ENCODE measurements at places on chromosomes 1 and 21.
A peak's percentile ranks its signal among the peaks of the same experiment; 100 is the strongest.

- no peak for DNase-seq
Measured at GRCh38 chr1:52111492-52111891, 30.4 kb upstream of the ZFYVE9 start.

GRCh38 chr1:29505532-29506220, 269.4 kb downstream of the PTPRU start:
- no peak for DNase-seq

DNA sequence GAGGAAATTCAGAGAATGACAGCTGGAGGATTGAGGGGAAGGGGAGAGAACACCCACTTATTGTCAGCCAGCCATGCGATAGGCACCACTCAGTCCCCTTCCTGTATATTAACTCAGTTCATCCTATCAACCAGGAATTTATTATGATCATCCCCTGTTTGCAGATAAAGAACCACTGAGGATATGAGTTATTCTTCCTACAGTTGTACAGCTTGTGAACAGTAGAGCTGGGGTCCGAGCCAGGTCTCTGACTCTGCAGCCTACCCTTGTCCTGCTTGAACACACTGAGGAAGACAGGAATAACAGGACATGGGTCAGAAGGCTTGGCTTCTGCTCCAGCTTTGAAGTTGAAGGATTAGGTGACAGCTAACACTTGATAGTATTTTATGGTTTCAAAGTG, 42.0 kb upstream of the SCMH1 start:
- no peak for DNase-seq

DNA sequence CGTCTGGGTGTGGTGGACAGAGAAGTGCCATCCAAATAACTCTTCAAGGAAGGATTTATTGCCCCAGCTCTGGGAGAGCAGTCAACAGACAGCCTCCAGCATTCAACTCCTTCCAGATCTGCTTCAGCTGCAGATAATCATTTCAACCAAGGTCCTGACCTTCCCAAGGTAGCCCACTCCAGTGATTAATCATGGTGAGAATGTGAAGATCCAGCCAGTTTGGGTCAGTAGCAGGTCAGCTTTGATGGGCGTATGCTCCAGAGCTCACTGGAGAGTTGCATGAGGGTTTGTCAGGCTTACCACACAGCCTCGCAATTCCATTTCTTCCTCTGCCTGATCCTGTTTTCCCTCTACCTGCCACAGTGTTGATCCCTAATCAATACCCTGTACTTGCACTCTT, 214.5 kb upstream of the ZRANB2 start:
- no peak for DNase-seq

DNA sequence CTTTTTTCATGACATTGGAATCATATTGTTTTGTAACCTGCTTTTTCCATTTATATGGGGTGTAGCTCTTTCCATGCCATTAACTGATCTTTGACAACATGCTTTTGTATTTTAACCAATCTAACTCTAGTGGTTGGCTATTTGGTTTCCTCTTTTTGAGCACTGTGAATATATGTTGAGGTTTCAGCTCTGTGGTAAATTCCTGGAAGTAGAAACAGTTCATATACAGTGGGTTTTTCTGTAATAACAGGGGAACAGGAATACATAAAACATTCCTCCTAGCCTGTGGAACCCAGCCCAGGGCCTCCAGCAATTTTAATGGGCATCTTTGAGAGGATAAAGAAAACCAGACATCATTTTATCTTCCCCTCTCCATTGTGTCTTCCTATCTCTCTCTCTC, 17.4 kb downstream of the AZIN2 start:
- peak; percentile 32 for DNase-seq

GRCh38 chr1:23555270-23555985, 3.9 kb downstream of the ID3 start:
- DNase-seq: no peak

GRCh38 chr1:226884966-226885820, 14.8 kb downstream of the PSEN2 start:
- DNase-seq: no peak

DNA sequence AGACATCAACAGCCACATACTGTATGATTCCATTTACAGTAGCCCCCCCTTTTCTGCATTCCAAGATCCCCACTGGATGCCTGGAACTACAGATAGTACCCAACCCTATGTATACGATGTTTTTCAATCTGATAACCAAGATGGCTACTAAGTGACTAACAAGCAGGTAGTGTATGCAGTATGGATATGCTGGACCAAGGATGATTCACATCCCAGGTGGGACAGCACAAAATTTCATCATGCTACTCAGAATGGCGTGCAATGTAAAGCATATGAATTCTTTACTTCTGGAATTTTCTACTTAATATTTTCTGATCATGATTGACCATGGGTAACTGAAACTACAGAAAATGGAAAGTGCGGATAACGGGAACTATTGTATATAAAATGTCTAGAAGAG, 30.0 kb upstream of the MRPS6 start:
- no peak for DNase-seq

DNA sequence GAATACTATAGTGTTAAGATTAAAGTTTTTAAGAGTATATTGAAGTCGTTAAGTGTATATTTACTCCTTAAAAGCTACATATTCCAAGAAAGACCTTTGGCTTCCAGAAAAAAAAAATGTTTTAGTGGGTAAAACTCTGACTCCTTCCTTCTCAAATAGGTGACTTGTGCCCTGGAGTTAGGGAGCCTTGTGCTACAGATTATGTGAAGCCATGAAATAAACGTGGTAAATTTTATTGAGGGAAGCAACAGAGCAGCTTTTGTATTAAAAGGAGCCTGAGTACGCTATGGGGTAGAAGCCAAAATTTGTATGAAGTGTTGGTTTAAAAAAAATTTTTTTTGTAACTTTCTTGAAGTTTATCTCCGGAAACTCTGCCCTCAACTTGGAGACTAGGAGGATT, 994 bp downstream of the RO60 start:
- DNase-seq: no peak

- peak; percentile 78 for DNase-seq
Measured at GRCh38 chr21:34639882-34640788, 25.2 kb upstream of the RCAN1 start.

DNA sequence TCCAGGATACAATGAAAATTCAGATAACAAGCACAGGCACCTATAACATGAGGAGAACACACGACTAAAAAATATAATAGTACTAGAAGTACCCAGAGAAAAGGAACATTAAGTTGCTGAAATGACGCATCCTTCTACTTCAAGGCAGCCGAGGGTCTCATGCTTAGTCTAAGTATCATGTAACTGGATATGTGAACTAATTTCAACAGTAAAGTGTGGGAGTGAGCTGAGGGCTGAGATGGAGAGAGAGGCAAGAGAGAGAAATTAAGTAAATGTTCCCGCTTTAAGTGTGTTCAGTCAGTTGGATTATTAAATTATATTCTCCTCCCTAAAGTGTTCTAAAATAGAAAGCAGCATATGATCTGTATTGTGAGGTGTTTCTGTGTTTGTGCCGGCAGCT, 152.2 kb upstream of the KRTAP19-8 start:
- DNase-seq: no peak

- no peak for DNase-seq
Measured at GRCh38 chr1:33358795-33359503, 38.1 kb upstream of the A3GALT2 start.

DNA sequence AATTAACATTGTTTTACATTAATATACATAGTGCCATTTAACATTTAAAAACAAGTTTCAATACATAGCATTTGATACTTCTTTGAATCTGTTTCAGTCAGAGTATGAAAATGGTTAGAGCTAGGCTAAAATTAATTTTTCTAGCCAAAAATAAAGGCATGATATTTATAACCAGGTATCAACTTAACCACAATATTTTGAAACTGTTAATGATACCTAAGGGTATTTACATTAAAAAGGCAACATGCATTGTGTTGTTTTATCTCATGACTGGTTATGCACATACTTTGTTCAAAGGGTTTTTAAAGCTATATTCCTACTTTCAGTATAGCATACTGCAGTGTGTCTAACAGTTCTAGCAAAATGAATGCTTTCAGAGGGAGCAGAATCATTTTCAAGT, 130.0 kb downstream of the HS2ST1 start:
- no peak for DNase-seq

- DNase-seq: no peak
Measured at GRCh38 chr1:33548319-33548718, 75.9 kb downstream of the ZSCAN20 start.

DNA sequence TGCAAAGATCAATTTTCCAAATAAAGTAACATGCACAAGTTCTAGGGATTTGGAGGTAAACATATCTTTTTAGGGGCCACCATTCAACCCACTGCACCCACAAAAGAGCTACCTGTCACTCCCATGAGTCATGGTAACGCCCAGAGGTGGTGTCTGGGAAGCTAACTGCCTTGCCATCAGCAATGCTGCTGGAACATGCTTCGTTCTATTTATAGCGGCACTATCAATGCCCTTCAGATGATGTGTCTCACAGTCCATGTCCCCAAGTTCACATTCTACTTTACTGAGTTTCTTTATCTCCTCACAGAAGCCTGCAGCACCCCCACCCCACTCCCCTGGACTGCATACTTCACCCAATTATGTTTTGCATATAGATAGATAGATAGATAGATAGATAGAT, 95.4 kb downstream of the LPAR3 start:
- DNase-seq: no peak

DNA sequence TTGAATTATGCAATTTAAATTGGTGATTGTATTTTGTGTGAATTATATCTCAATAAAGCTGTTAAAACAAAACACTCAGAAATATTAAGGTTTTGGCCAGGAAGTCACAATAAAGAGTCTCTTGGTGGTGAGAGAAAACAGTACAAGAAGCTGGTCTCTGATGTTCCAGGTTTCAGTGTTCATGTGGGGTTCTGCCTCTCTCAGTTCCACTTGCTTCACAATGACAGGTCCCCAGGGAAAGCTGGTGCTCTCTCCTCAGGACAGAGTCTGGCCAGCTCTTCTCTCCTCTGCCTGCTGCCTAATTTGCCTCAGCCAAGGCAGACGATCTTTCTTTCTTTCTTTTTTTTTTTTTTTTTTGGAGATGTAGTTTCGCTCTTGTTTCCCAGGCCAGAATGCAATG, 342.9 kb upstream of the PLXNA2 start:
- DNase-seq: no peak

GRCh38 chr1:110070671-110071242, at the start of gene ALX3:
Gene ALX3, minus strand, starts transcription at chr1:110070672. Its CDS starts 60 bp downstream, at chr1:110070612.
- DNase-seq: no peak
